Mesenchymal stem cell (in vitro differentiated cells and primary cell): ENCODE measurements at places on chromosomes 5 and 9.

- peak; percentile 69 for DNase-seq
Observed at GRCh38 chr5:73654171-73654811, 28.3 kb downstream of the ARHGEF28 start.

DNA sequence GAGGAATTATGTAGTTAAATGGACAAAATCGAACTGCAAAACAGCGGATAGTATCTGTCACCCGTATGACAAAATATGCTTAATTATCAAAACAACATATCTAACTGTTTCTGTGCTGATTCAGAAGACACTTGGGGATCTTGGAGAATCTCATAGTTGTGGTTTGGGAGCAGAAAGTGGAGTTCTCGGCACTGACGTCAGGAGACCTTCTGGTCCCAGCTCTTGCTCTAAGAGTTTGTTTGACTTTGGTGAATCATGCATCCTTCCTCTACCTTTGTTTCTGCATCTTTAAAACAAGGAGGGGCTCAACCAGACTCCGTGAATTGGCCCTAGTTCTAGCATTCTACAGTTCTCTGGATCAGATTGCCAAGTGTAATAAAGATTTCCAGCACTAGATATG is 37.0 kb upstream of the TAF1L start:
- DNase-seq = no peak

DNA sequence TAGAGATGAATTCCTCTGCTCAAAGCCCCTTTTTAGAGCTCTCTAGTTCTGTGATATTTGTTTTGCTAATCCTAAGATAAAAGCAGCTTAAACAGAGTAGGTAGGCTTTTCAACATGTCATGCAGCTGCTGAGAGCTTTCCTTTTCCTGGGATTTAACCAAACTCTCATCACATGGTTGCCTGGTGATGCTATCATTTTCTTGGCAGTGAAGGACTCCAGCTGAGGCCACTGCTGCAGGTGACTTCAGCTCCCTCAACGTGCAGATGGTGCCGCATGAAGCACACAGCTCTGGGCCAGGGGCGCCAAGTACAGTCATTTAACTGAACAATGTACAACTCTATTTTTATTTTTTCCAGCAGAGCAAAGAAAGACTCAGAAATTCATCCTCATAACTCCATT is 42.2 kb downstream of the SECISBP2 start:
- DNase-seq = no peak

DNA sequence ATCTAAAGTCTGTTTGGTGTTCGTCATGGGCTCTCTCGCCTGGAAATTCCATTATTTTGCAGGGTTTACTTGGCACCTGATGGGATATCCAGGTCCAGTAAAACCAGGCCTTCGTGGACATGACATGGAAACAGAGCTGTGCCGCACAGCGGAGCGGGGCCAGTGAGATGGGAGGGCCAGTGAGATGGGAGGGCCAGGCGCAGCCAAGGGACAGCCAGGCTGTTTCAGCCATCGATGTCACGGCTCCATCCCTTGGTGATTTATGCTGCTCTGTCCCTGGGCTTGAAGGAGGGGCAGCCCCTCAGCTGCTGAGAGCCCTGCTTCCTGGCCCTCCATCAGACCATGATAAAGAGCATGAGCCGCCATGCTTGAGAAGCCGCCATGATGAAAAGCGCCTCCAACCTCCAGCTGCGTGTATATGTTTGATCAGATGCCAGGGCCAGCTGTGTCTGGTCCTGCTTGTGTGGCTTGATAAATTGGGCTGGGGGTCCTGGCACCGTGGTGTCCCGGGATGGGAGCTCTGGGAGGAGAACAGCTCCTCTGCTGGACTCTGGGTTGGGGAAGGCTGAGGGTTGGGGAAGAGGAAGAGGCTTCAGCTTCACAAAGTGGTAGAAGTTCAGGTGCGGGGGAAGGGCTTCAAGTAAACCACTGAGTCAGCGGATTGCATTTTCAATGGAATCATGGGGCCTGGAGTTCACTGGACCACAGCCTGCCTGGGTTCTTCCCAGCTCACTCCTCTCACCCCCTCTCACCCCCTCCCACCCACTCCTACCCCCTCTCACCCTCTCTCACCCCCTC is 6.1 kb upstream of the COL5A1 start:
- no peak for DNase-seq

DNA sequence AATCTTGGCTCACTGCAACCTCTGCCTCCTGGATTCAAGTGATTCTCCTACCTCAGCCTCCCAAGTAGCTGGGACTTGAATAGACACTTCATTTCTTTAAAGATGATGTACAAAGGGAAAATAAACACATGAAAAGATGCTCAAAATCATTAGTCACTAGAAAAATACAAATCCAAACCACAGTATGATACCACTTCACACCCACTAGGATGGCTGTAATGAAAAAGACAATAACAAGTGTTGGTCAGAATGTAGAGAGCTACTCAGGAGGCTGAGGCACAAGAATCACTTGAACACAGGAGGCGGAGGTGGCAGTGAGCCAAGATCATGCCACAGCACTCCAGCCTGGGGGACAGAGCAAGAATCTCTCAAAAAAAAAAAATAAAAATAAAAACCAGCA is 13.0 kb downstream of the F2RL2 start:
- DNase-seq = no peak

DNA sequence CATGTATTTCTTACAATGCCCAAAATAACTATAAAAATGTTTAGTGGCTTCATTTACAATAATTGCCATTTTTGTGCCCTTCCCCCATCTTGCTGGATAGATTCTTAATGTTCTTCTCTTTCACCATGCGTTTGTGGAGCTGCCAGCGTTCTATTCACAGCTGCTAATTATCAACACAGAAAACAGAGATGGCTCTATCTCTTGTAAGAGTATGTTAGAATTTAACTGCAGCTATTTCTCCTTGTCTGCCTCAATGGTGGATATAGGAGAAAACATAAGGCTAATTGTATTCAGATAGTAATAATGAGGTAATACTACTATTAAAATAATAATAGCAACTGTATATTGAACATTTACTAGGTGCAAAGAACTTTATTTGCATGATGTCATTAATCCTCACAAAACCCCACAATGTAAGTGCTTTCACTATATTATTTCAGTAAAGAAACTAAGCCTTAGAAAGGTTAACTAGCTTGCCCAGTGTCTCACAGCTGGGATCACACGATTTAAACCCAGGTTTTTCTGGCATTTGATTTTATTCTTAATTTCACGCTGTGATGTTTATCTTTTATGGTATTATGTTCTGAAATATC is 50.1 kb downstream of the JAKMIP2 start:
- DNase-seq = no peak

- no peak for DNase-seq
Observed at GRCh38 chr9:79812507-79813257, 240.9 kb downstream of the TLE4 start.

GRCh38 chr5:179373101-179373934 is 28.1 kb upstream of the ADAMTS2 start:
- DNase-seq = no peak

DNA sequence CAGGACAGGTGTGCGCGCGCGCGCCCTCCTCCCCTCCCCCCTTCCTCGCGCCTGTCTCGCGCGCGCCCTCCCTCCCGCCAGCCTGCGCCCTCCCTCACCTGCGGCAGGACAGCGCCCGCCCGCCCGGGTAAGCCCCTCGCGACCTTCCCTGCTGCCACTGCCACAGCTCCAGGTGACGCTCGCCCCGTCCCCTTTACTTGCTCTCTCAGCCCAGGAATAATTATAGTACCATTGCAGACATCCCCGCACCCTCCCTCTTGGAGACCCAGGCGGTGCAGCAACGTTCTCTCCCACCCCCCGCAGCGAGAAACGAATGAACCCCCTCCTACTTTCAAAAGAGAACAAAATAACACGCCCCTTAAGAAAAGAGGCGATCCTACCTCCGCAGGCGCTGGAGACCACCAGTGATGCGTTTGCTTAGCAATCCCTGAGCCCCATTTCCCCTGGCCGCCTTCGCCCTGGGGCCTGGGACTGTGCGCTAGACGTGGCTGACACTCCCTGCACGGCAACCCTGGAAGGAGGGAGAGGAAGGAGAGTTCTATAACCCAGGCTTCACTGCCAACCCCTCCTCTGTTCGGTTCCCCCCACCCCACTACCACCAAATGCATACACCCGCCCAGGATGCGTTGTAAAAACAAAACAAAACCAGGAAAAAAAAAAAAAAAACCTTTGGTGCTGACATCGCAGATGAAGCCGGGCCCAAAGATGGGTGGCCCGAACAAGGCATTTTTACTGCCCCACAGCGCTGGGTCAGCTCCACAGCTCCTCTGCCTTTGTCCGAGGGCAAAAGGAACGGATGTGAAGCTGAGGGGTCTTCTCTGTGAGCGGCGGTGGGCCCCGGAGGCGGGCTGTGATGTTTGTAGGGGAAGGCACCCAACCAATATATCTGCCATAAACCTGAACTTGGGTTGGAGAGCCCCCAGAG is 5.6 kb upstream of the PURA start:
- DNase-seq = no peak
